ENCODE measurements at places on chromosomes 16 and 17.
A peak's percentile ranks its signal among the peaks of the same experiment; 100 is the strongest.

DNA sequence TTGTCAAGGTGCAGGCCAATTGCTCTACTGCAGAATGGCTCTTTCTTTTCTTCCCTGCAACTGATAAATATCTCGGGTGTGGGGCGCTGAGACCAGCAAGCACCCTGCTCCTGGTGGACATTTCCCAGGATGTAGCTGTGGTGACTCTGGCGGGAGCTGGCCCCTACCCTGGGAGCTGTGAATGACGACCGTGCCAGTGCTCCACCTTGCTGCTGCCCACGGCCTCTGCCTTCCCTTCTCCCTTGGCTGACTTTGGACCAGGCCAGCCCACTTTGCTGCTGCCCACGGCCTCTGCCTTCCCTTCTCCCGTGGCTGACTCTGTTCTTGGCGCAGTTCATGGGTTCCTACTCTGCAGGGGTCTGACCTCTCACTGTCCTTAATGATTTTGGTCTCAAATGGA is 16.1 kb downstream of the CARD14 start:
- DNase-seq: no peak

DNA sequence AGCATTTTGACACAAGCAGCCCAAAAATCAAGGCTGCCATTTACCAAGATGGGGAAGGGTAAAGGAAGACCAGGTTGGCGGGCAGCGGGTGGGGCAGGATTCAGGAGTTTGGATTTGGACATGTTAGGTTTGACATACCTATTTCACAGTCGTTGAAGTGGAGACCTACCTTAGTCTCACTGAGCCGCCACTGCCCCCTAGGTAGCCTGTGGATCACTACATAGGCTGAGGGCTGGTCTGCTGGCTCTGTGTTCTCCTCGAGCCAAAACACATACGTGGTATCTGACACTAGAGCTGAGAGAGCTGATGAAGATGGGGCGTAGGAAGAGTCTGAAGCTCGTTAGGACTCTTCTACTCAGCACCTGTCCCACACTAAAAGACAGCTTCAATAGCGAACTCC is 115.1 kb downstream of the HIC1 start:
- DNase-seq: peak; percentile 43

- DNase-seq: no peak
Measured at GRCh38 chr16:60882816-60883215, 1153.4 kb downstream of the CDH8 start.

GRCh38 chr17:33267271-33267790 is 25.8 kb downstream of the ASIC2 start:
- no peak for DNase-seq

DNA sequence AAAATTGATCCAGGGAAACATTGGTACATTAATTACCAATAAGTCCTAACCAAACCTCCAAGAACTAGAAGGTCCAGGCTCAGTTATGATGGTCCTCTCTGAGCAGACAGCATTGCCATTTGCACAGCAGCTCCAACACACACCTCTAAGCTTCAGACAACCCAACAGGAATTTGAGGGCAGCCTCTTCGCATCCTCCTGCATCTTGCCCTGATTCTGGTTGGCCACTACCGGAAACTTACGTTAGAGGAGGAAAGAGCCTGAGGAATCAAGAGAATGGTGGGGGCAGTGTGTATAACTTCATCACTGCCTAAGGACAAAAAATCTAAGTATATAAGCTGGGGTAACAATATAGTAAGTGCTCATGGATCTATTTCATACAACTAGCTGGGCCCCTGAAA is 15.7 kb downstream of the FAM117A start:
- DNase-seq: peak; percentile 46

- no peak for DNase-seq
Measured at GRCh38 chr16:65418435-65418834, 296.6 kb upstream of the CDH11 start.

GRCh38 chr17:12993631-12994030 is 24.2 kb downstream of the ELAC2 start:
- no peak for DNase-seq

DNA sequence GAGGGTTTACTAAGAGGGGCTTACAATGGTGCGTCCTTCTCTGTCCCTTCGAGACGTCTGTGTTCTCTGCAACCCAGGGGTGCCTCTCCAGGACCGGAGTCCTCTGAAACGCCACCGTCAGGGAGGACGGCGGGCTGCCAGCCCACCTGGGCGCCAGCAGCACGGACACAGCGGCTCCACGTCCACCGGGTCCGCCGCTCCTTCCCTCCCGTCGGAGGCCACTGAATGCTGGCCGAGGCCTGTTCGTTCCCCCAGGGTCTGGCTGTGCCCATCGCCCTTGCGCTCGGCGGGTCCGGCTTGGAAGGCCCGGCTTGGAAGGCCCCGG is 403 bp downstream of the TEPSIN start:
- no peak for DNase-seq

DNA sequence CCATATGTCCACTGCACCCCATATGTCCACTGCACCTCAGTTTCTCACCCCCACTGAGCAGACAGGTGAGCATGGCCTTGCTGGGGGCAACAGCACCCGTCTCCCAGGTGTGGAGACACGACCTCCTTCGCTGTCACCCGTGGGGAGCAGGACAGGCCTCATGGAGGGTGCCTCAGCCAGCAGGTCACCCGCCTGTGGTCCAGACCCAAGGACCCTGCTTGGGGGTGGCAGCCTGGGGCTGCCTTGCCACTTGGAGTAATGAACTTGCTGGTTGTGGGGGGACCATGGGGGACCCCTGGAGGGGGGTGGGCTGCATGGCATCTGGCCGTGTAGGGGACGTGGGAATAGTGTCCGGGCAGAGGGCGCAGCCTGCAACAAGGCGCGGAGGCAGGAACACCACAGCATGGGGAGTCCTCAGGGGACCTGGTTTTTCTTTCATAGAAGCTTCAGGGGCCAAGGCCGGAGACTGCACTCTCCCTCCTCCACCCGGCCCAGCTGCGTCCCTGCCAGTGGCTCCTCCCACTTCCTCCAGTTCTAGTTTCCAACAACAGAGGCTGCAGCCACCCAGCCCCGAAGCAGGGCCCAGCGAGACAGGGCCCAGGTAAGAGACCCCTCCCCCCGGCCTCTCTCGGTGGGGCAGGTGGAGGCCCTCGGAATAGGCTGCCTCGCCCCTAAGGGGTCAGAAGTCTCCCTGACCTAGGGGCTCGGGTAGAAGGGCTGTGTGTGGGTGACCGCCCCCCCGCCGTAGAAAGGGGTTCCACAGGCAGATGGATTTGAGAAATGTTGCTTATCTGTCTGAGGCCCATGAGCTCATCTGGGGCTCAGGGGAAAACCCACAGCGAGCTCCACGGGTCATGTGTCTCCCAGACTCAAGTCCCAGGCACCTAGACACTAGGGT is at the start of gene NHLRC4:
TSS of gene NHLRC4 (plus strand) at position 531 of the 898 bp plus-strand sequence. CDS start 1,043 bp downstream, outside the sequence.
- peak; percentile 90 for DNase-seq

DNA sequence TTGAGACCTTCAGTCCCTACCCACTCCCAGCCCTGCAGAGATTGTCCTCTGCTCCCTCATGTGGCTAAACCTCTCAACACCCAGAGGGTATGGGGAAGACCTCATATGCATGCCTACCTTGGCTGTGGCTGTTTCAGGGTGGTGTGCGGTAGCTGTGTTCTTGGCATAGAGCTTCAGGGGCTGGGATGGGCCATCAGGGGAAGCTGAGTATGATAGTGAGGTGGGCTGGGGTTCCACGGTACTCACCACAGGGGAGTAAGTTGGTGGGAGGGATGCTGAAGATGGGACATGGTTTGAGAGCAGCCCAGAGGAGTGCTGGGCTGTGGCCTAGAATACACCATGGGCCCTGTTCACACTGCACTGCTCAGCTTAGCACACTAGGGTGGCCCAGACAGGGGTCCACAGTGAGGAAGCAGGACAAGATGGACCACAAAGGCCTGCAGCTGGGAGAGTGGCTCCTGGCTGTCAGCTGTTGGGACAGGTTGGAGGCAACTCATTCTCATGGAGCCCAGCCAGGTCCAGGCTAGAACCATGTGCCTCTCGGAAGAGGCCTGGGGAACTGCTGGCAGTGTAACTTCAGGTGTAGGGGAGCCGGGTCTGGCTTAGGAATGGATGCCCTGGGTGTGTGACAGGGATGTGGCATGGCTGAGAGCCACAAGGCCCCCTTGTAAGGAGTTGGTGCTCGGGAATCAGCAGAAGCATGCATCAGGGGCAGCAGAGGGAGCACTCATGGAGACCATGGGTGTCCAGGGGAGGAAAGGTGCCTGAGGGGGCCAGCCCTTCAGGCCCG is 3.1 kb downstream of the MFAP4 start:
- DNase-seq: no peak

GRCh38 chr17:38632334-38632733 is 26.6 kb upstream of the SRCIN1 start:
- no peak for DNase-seq

DNA sequence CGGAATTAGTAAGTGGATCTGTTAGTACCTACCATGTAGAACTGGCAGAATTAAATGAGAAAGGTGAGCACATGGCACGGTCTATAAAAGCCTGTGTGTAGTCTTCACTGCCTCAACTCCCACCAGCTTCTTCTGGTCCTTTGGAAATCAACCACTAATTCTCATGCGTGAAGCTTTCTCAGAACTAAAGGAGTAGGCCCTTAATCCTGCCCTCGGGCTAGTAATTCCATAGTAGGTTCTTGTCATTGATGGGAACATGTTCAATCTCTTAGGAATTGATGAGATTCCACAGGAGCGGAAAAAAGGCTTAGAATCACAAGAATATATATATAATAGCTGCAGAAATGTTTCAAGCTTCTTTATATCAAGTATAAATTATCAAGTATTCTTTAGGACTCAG is 21.7 kb downstream of the CDR2 start:
- DNase-seq: no peak

DNA sequence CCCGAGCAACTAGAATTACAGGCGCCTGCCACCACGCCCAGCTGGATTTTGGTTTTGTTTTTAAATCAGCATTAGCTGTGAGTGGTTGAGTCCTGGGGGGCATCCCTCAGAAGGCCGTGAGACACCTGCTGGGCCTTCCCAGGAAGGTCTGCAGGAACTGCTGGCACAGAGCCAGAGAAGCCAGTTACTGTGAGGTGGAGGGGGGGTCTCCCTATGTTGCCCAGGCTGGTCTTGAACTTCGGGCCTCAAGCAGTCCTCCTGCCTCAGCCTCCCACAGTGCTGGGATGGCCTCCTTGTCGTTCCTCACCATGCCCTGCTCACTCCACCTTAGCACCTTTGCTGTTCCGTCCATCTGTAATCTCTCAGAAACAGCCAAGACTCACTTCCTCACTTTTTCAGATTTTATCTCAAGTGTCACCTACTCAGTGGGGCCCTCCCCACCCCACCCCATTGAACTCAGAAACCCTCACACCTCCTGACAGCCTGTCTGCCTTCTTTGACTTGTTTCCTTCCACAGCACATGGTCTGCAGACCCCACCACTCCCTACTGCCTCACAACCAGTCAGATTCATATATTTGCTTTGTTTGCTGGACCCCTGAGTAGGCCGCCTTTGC is 62.3 kb downstream of the WSB1 start:
- no peak for DNase-seq

DNA sequence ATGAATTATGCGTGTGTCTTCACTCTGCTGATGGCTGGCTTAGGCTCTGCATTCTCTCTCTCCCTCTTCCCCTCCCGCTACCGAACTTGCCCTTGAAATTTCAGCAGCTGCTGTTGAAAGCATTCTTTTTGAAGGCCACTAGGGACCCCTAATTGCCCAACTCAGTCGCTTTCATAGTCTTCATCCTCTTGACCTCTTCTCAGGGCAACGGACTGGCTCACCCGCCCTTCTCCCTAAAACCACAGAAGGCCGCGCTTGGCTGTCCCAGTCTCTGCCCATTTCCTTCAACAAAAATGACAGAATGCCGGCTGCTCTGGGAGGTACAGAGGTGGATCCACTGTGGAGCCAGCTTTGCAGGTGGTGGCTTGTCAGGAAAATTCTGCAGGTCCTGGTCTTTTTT is 21.0 kb upstream of the FMNL1 start:
- peak; percentile 20 for DNase-seq

- no peak for DNase-seq
Measured at GRCh38 chr16:23131436-23131835, 17.8 kb downstream of the USP31 start.

GRCh38 chr17:8916466-8916865 is 49.0 kb upstream of the PIK3R6 start:
- no peak for DNase-seq

DNA sequence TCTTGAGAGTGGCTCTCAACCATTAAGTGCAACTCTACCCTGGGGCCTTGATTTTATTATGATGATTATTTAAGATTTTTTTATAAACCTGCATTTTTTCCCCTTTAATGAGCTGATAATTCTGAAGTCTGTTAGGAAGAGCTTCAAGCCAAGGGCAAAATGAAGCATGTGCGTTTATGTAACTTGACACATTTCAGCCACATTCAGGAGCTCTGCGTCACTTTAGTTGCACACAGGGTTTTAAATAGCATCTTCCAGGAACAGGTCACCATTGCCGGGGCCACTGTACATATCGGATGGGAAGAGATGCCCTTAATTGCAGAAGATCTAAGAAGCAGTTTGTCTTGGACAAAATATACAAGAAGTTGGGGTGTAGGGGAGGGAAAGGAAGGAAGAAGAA is 89.6 kb downstream of the BMERB1 start:
- DNase-seq: no peak

DNA sequence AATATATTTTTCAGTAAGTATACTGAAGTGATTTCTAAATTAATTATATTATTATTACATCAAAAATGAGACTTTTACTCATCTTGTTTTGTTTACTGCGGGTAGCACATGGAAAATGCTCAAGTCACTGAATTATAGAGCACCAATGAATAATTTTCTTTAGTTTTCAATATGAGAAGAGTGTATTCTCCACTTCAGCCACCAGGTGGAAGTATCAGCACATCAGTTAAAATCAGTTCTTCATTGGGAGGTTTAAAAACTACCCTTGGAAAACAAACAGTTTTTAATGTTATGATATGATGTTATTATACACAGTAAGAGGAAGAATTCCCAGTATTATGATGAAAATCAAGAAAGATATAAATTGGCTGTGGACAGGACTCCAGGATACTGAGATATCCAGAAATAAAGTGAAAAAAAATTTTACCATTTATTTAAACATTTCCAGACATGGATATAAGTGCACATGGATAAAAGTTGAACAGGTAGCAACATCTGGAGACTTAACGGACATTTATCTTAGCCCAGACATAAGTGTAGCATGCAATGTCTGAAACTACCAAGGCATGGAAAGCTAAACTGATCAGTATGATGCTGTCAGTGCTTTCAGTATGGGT is 467.3 kb downstream of the KCNJ2 start:
- DNase-seq: peak; percentile 48

DNA sequence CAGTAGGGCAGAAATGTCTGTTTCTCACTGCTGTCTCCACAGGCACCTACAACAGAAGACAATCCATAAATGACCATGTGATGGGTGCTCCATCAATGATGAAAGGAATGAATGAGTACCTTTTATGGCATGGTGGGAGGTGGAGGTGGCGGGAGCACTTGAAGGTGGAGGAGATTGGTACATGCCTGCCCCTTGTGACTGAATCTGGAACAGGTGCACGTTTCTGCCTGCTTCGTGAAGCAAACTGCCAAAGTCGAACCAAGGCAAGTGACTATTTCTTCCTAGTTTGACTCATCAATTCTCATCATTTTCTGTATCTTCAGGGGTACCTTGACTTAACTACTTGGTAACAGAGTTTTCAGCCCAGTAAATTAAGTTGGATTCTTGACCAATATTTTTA is 25.4 kb downstream of the CDRT15 start:
- no peak for DNase-seq
